Stimulated activated CD8-positive, alpha-beta memory T cell treated with anti-CD3 and anti-CD28 coated beads, Interleukin-15, amount 100 ng/mL, for 1 hour (primary cell): ENCODE measurements at places on chromosomes 6 and 20.

DNA sequence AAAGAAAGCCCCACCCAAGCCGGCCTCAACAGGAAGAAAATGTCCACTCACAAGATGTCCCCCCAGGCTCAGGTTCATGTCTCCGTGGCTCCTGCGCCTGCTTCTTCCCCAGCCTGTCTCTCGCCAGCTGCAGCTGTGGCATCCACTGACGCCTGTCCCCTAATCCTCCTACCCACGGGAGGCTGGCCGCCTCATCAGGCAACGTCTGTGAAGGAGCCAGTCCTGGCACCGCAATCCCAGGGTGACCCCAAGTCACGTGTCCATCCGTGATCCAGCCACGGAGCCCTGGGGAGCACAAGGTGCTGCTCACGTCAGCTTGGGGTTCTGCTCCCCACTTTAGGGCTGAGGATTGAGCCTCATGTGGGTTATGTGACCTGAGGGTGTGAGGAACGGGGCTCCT is 640.3 kb downstream of the CDH26 start:
- DNase-seq = no peak

- DNase-seq = no peak
Measured at GRCh38 chr6:95133578-95133977, 443.8 kb upstream of the MANEA start.

GRCh38 chr20:23666189-23666588 is 22.6 kb downstream of the CST4 start:
- no peak for DNase-seq

DNA sequence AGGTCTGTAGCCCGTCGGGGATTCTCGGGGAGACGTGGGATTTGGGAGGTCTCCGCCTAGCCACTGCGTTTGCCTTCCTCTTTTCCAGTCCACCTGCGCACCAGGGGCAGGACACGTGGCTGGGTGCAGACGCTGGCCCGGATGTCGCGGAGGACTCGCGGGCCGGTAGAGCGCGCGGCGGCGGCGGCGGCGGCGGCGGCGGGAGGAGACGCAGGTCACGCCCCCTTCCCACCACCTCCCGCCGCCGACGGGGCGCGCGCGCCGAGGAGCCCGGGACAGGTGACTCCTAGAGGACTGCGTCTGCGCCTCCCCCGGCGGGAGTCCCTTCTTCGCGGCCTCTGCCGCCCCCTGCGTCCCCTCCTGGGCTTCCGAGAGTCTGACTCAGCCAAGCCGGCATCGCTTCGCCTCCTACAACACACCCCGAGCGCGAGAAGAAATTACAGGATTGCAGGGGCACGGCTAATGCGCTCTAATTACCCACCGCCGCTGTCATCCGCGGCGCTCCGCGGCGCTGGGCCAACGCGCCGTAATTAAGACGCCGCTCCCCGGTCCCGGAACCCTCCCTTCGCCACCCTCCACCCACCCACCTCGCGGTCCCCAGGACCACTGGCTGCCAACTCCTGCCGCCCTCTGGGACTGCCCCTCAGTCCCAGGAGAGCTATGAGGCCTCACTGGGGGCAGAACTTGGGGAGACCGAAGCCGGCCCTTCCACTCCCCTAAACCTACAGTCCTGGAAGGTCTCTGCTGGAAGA is 124.5 kb downstream of the MRPL14 start:
- peak; percentile 9 for DNase-seq

DNA sequence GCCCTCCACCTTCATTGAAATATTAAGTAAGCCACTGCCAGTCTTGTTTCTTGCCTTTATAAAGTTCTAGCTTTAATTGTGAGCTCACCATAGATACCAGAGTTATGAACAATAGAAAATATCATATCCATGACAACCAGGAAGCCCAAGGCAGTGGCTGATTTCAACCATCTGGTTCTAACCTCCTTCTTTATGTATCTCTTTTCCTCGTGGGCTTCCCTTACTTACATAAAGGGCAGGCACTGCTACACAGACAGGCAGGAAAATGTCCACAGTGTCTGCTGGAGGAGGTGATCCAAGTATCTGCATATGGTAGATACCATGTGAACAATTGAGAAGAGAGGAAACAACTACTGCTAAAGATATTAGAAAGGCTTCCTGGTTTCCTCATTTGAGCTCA is 65.2 kb upstream of the PRND start:
- no peak for DNase-seq

DNA sequence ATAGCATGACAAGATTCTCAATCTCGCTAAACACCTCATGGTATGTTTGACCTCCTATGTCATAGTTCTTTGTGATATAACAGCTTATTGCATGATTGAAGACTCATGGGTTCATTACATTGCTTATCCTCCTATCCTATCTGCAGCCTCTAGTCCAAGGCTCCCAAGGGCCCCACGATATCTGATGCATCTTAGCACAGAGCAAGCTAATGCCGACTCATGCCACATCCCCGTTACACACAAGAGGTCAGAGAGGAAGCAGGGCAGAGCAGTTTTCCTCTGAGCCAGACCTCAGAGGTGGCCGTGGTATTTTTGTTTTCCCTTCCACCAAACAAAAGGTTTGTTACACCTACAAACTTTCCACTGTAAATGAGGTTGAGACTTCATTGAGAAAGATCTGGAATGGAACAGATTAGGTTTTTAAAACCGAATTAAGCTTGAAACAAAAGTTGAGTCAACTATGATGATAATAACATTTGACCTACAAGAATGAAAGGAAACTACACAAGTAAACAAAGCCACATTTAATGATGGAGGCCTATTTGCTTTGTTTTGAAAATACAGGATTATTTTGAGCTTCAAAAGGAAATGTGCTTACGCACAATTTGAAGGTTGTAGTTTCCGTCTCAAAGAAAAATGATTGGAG is 133.9 kb upstream of the MYLIP start:
- no peak for DNase-seq

- no peak for DNase-seq
Measured at GRCh38 chr6:35686873-35687555, 1.7 kb downstream of the FKBP5 start.

- no peak for DNase-seq
Measured at GRCh38 chr6:77880501-77880900, 227.7 kb downstream of the MEI4 start.

DNA sequence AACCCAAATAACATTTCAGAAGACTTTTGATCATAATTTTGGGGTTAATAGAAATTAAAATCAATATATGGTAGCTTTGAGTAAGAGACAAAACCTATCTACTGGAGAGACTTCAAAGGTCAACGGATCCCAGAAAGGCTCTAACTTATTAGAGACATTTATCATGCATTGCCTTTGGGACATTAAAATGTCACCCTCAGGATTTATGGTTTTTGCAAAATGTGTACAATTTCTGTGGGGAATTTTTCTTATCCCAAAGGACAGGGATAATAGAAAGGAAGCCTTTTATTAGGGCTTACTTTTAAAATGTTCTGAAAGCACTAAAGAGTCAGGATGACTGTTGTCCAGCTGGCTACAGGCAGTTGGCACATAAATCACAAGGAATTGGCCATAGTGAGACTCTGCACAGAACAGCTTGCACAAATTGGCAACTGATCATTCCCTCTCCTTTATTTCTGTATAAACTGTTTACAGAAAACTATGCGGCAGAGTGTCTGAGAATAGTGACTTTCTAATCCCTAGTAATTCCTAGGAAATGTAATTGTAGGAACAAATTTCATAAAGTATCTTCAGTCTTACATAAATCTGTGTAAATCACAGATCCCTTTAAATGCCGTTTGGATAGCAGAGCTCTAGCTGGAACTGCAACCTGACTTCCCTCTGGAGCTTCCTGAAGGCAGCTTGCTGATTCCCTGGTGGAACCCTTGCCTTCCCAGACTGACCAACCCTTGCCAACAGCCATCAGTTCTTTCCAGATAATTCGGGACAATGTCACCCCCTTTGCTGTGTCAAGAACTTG is 201.1 kb upstream of the PREP start:
- no peak for DNase-seq

DNA sequence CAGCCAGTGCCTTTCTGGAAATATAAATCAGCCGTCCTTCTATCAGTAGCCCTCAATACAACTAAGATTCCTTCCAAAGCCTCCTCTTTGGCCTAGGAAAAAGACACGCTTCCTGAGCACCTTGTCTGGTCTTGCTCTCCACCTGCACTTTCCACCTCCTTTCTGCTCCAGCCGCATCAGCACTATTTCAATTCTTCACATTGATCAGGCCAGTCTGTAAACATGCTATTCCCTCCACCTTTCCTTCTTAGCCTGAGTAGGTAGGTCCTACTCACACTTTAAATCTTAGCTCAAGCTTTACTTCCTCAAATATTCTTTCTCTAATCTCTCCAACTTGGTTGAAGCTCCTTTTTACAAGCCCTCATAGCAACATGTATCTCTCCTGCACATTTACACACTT is 11.4 kb downstream of the RANBP9 start:
- no peak for DNase-seq

DNA sequence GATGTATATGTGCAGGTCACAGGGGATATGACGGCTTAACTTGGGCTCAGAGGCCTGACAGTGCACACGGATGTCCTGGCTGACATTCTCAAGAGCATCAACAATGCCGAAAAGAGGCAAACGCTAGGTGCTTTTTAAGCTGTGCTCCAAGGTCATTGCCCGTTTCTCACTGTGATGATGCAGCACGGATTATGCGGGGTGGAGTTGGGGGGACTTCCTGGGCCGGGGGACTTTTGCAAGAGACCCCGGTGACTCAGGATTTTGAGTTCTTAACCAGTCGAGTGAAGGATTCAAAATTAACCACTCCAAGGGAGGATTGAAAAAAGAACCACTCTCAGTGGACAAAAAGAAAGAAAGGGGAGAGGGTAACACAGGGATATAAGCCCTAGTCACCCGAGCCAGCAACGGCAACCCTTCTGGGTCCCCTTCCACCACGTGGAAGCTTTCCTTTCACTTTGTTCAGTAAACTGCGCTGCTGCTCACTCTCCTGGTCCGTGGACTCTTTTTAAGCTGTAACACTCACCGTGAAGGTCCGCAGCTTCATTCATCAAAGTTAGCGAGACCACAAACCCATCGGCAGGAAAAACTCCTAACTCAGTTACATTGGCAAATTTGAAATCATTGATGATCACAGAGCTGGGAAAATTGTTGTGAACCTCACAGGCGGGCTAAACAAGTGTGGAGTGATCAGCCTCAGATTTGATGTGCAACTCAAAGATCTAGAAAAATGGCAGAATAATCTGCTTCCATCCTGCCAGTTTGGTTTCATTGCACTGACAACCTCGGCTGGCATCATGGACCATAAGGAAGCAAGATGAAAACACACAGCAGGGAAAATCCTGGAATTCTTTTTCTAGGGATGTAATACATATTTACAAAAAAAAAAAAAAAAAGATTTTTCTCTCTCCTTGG is 199.3 kb downstream of the ARID1B start:
- no peak for DNase-seq

- no peak for DNase-seq
Measured at GRCh38 chr6:87710090-87710489, 8.1 kb upstream of the AKIRIN2 start.

DNA sequence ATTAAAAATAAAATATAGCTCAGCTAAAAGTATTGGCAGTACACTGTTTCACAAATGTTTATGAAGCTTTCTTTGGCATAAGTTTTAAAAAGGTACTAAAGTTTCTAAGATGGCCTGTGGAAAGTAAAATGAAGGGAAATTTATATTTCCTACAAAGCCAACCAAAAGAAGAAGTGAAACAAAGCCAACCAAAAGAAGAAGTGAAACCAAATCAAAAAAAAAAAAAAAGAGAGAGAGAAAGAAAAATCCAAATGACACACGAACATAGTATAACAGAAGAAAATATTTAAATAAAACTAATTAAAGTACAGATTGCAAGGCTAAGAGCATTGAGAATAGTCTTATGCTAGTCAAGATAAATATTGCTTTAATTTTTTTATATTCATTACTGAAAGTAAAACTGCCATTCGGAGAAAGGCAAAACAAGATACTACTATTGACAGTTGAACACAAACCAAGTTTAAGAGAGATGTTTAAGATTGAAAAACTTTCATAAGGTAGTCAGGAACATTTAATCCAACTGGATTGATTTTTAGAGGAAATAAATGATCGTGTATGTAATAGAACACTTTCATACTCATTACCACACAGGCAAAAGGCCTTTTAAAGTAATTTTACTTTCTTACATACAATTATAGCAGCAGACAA is 12.8 kb upstream of the KHDRBS2 start:
- no peak for DNase-seq

DNA sequence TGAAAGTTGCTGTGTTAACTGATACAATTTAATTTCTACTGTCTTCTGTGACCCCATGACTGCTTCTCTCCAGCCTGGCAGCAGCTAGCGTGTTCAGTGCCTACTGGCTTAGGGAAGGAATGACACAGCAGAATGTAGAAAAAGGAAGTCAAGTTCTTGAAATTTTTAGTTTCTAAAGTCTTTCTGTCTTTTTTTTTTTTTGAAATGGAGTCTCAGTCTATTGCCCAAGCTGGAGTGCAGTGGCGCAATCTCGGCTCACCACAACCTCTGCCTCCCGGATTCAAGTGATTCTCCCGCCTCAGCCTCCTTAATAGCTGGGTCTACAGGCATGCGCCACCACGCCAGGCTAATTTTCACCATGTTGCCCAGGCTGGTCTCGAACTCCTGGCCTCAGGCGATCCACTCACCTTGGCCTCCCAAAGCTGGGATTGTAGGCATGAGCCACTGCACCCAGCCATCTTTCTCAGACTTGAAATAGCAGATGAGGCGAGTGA is 39.3 kb downstream of the PCNA start:
- no peak for DNase-seq

GRCh38 chr6:137734005-137734874 is 132.8 kb upstream of the TNFAIP3 start:
- DNase-seq = no peak

DNA sequence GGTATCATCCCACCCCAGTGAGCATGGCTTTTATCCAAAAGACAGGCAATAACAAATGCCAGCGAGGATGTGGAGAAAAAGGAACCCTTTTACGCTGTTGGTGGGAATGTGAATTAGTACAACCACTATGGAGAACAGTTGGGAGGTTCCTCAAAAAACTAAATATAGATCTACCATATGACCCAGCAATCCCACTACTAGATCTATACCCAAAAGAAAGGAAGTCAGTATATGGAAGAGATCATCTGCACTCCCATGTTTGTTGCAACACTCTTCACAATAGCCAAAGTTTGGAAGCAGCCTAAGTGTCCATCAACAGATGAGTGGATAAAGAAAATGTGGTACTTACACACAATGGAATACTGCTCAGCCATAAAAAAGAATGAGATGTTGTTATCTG is 5.9 kb upstream of the KIAA1755 start:
- no peak for DNase-seq

DNA sequence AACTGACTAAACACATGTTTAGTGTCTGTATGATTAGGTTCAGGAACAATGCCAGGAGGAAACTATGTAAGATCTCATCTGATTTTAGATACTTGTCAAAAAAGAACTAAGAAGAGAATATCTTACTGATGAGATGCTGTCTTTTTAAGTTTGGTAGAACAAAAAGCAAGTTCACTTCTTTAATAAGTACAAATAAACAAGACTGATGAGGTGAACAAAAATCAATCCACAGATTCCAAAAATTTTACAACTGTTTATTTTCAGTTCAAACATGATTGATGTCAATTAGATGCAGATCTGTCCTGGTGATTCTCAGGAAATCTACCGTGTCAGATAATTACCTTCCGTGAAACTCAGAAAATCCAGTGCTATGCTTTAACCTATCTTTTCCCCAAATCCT is 24.9 kb downstream of the EPHA7 start:
- no peak for DNase-seq
